ENCODE measurements at places on chromosomes 2 and 18.
A peak's percentile ranks its signal among the peaks of the same experiment; 100 is the strongest.

DNA sequence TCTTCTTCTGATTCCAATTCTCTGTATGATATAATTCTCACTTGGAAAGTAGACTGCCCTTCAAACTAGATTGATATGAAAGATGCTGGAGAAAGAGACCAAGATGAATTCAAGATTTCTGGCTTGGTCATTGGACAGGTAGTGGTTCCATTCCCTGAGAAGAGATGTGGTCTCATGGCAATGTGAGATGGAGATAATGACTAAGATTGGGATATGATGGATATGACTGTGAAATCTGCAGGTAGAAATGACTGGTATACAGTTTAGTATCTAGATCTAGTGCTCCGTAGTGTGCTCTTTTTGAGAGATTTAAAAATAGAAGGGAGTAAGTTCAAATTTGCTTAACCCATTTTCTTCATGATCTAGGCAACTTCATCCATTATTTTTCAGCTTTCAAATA lies 425.4 kb upstream of the TRIB2 start:
- H3K27me3 ChIP-seq, result no peaks in the 10 kb centered on the region
- peaks cover 31% of the 10 kb centered on the region for H3K4me1 ChIP-seq
- DNase-seq, result no peak
- H3K27ac ChIP-seq, result no peak overlapping the region
- H3K4me3 ChIP-seq, result no peak overlapping the region
- no peaks in the 10 kb centered on the region for H3K36me3 ChIP-seq

GRCh38 chr2:31251851-31252250 lies 17.9 kb downstream of the EHD3 start:
- DNase-seq, result no peak
- no peaks in the 10 kb centered on the region for H3K36me3 ChIP-seq
- H3K4me3 ChIP-seq, result no peak overlapping the region
- no peak overlapping the region for H3K27ac ChIP-seq
- H3K4me1 ChIP-seq, result no peaks in the 10 kb centered on the region

DNA sequence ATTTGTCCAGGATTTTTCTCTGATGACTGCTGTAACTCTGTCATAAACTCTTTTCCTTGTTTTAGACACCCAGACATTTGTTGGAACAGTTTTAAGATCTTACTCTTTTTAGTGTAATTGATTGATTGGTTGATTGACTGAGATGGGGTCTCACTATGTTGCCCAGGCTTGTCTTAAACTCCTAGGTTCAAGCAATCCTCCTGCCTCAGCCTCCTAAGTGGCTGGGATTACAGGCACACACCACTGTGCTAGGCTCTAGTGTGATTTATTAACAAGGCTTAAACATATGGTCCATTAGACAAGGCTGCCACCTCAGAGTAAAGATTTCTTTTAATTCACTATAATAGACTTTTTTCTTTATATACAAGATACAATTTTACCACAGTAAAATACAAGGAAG lies 2.0 kb downstream of the PAIP2B start:
- DNase-seq, result no peak
- H3K27me3 ChIP-seq, result no peaks in the 10 kb centered on the region
- peaks cover 13% of the 10 kb centered on the region for H3K4me1 ChIP-seq
- no peak overlapping the region for H3K27ac ChIP-seq

DNA sequence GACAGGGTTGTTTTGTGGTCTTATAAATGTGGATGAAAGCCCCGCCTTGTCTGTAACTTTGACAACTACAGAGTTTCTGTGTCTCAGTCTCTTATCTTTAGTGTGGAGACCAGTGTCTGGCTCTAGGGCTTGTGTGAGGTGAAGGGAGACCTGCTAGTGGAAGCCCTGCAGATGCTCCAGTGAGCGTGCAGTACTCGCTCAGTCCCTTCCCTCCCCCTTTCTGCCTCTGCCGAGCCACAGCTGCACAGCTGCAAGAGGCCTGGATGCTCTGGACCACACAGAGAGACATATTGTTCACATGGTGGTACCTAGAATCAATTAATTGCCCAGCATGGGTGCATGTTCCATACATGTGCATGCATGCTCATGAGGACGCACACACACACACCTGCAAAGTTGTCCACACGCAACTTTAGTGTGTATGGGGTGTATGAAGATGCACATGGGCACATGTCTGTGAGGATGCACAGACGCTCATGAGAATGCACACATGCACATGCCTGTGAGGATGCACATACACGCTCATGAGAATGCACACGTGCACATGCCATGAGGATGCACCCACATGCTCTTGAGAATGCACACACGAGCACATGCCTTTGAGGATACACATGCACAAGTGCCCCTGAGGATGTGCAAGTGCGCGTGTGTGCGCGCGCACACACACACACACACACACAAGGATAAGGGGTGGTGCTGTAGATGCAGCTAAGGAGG lies 282.1 kb upstream of the HS6ST1 start:
- H3K4me1 ChIP-seq, result no peaks in the 10 kb centered on the region
- H3K27me3 ChIP-seq, result no peaks in the 10 kb centered on the region
- H3K36me3 ChIP-seq, result no peaks in the 10 kb centered on the region
- DNase-seq, result no peak
- no peak overlapping the region for H3K27ac ChIP-seq
- no peak overlapping the region for H3K4me3 ChIP-seq

GRCh38 chr2:144518748-144519596 lies 947 bp downstream of the ZEB2 start:
- peaks cover 50% of the 10 kb centered on the region for H3K4me1 ChIP-seq
- peak overlapping the region; percentile 65 for H3K4me3 ChIP-seq
- no peak for DNase-seq

- peaks cover 2% of the 10 kb centered on the region for H3K27me3 ChIP-seq
- H3K4me3 ChIP-seq, result no peak overlapping the region
- peak overlapping the region; percentile 1 for H3K27ac ChIP-seq
- H3K4me1 ChIP-seq, result peaks cover 6% of the 10 kb centered on the region
Observed at GRCh38 chr18:3305354-3305762, 43.4 kb downstream of the MYL12B start.

- H3K36me3 ChIP-seq, result no peaks in the 10 kb centered on the region
- H3K27me3 ChIP-seq, result no peaks in the 10 kb centered on the region
- H3K4me1 ChIP-seq, result no peaks in the 10 kb centered on the region
- no peak overlapping the region for H3K27ac ChIP-seq
- DNase-seq, result no peak
Observed at GRCh38 chr2:186575302-186575701, 14.6 kb upstream of the ITGAV start.

DNA sequence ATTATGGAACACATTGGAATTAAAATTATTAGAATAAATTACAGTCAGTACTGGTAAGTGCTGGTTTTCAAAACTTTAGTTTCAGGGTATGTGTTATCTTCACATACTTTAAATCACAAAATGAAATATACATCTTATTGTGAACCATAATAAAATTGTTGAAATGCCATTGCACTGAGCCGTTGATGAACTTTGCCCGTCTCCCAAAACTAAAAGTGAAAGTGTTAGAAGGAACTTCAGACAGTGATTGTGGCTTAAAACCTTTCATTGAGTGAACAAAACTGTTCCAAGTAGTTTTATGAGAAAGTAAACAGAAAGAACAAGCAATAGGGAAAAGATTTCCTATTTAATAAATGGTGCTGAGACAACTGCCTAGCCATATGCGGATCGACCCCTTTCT lies 811.6 kb downstream of the PLCL1 start:
- no peak overlapping the region for H3K27ac ChIP-seq
- no peak overlapping the region for H3K4me3 ChIP-seq
- H3K36me3 ChIP-seq, result no peaks in the 10 kb centered on the region
- H3K4me1 ChIP-seq, result no peaks in the 10 kb centered on the region

- peak overlapping the region; percentile 75 for H3K4me3 ChIP-seq
- no peak for DNase-seq
- H3K27me3 ChIP-seq, result no peaks in the 10 kb centered on the region
- peak overlapping the region; percentile 84 for H3K27ac ChIP-seq
- peaks cover 40% of the 10 kb centered on the region for H3K4me1 ChIP-seq
- H3K36me3 ChIP-seq, result no peaks in the 10 kb centered on the region
Observed at GRCh38 chr18:48953104-48953706, 2.4 kb upstream of the SMAD7 start.
